ENCODE measurements at places on chromosomes 13 and 19.
A peak's percentile ranks its signal among the peaks of the same experiment; 100 is the strongest.

GRCh38 chr13:27077451-27077850 lies 94.2 kb downstream of the USP12 start:
- DNase-seq: no peak

GRCh38 chr19:58584498-58585441 lies 11.6 kb upstream of the MZF1 start:
- no peak for DNase-seq

GRCh38 chr19:16023146-16023915 lies 53.0 kb upstream of the TPM4 start:
- no peak for DNase-seq

DNA sequence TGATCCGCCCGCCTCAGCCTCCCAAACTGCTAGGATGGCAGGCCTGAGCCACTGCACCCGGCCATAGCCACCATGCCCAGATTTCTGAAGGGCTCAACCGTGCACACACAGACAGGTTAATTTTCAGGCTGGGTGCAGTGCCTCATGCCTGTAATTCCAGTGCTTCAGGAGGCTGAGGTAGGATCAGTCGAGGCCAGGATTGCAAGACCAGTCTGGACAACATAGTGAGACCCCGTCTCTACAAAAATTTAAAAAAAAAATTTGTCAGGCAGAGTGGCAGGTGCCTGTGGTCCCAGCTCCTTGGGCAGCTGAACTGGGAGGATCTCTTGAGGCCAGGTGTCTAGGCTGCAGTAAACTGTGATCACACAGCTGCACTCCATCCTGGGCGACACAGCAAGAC lies 7.6 kb downstream of the TIMM13 start:
- DNase-seq: no peak

GRCh38 chr19:46349311-46349993 lies 2.6 kb downstream of the PPP5C start:
- DNase-seq: no peak

- no peak for DNase-seq
Observed at GRCh38 chr13:45339867-45340266, 1.1 kb downstream of the TPT1 start.

GRCh38 chr13:59182241-59182640 lies 981.5 kb downstream of the DIAPH3 start:
- DNase-seq: no peak

- DNase-seq: no peak
Observed at GRCh38 chr19:1251330-1252220, 3.2 kb downstream of the MIDN start.

- DNase-seq: no peak
Observed at GRCh38 chr19:11182994-11183393, 14.4 kb downstream of the KANK2 start.

GRCh38 chr19:18441804-18442788 lies 4.2 kb upstream of the ISYNA1 start:
- DNase-seq: no peak

GRCh38 chr13:50171590-50172282 lies 156.5 kb downstream of the KCNRG start:
- no peak for DNase-seq

DNA sequence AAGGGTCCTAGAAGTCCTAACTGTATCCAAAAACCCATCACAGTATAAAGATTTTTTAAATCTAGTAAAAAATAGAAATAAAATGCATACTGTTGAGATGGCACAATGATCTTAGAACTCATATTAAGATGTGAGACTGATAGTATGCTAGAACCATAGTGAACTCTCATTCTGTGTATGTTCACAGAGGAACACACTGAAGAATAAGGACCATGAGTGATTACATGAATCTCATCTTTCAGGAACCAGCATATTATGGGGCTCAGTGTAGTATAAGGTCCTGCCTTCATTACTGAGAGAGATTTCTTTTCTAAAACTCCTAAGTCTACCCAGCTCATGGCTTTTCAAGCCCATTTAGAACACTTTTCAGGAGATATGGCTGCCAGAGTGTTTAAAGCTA lies 59.8 kb upstream of the RFC3 start:
- no peak for DNase-seq

DNA sequence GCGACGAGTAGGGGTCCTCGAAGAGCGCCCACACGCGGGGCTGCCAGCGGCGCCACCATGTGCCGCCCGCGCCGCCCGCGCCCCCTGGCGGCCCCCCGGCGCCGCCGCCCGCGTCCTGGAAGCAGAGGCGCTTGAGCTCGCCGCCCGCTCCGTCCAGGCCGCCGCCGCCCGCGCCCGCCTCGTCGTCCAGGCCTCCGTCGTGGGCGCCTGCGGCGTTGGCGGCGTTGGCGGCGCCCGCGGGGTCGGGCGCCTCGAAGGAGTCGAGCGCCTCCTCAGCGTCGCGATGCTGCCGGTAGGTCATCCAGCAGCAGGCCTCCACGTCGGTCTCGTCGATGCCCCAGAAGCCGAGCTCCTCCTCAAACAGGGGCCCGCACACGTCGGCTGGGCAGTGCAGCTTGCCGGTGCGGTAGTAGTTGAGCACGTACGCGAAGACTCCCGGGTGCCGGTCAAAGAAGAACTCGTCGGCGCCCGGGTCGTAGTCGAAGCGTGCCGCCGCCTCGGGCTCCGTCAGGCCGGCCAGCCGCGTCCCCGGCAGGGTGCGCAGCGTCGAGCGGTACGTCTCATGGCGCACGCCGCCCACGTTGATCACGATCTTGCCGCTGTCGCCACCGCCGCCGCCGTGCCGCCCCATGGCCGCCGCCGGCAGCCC lies 829 bp downstream of the KCNC3 start:
- DNase-seq: no peak

DNA sequence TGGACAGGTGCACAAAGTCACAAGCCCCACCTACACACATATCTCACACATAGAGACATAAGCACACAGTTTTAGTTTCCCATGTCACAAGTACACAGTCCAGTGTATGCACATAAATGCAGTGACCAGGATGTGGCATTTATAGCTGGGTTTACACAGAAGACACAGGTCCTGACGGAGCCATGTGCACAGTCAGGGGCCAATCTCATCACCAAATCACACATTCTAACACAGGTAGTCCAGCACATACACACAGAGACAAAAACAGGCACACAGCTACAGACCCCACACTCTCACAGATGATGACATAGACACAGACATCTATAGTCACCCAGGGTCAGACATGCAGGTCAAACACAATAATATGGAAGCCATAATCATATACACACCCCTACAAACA lies 2.1 kb downstream of the NUMBL start:
- no peak for DNase-seq

- DNase-seq: no peak
Observed at GRCh38 chr19:413756-414420, 4.9 kb upstream of the C2CD4C start.

- no peak for DNase-seq
Observed at GRCh38 chr13:44785401-44785800, 203.9 kb downstream of the NUFIP1 start.

DNA sequence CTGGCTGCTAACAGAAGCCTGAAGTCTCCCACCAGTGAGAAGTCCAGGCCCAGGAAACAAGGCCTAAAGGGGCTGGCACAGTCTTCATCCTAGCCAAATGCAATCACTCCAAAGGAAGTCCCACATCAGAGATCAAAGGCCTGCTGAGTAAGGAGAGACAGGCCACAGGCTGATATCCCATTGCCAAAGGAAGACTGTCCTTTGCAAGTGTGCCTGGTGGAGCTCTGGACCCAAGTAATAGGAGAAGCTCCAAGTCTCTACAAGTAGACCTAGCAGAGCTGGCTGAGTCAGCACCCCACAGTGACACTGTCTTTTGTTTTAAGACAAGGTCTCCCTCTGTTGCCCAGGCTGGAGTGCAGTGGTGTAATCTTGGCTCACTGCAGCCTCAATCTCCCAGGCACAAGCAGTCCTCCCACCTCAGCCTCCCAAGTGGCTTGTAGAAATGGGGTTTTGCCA lies 4.5 kb downstream of the DBP start:
- DNase-seq: no peak

DNA sequence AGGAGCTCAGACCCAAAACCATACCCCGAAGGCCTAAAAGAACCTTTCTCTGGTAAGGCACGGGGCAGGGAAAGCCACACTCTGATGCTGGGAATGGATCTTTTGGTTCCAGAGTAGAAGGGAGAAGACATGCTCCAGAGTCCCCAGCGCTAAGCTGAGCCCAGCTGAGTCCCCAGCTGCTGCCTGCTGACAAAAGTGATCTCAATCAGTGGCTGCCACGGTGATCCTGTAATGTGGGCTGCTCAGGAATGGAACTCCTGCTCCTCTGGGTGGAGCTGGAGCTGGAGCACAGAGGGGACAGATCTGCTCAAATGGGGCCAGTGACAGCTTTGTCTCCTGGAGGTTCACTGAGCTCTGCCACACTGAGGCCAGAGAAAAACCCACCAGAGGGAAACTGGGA lies 70.5 kb downstream of the MLLT1 start:
- no peak for DNase-seq

- no peak for DNase-seq
Observed at GRCh38 chr13:96431044-96431581, 341.2 kb downstream of the HS6ST3 start.

DNA sequence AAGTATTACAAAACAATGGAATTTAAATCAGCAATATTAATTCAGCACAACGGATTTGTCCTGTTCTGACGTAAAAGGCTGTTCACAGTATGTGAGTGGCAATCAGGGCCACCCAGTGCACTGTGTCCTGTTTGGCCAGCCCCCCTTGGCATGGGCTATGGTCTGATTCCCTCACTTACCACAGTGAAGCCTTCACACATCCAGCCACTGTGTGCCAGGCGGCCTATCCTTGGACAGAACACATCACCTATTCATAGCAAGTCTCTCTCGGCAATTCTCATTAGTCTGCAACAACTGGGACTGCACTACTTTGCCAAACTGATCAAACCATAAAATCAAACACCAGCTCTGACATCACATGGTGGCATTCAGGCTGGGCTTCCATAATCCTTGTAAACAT lies 221.5 kb upstream of the TSHZ3 start:
- no peak for DNase-seq

GRCh38 chr19:2723345-2723715 lies 2.2 kb upstream of the DIRAS1 start:
- no peak for DNase-seq

GRCh38 chr13:44120043-44120442 lies 240.3 kb downstream of the LACC1 start:
- DNase-seq: no peak

GRCh38 chr13:74444161-74444571 lies 310.0 kb upstream of the KLF12 start:
- no peak for DNase-seq

GRCh38 chr13:33058776-33059327 lies 42.6 kb downstream of the KL start:
- no peak for DNase-seq

- no peak for DNase-seq
Observed at GRCh38 chr19:48646722-48647216, 782 bp upstream of the CA11 start.

GRCh38 chr13:34462843-34463242 lies 479.2 kb upstream of the NBEA start:
- no peak for DNase-seq

DNA sequence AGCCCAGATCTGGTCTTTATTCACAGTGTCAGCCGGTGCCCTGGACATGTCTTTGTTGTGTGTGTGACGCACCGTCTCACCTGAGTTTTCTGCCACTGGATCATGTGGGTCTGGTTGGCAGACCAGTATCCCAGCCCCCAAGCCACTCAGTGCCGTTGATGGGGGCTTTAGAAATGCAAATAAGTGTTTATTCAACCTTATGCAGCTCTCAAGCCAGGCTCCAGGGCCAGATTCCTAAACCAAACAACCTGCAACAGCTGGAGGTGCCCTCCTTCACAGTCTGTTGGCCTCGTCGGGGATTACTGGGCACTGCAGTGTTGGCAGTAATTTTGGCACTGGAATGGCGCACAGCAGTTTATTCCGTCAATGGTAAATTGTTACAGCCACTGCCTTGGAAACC lies 21.6 kb downstream of the FAM124A start:
- peak; percentile 90 for DNase-seq

GRCh38 chr13:101552786-101553185 lies 100.3 kb downstream of the ITGBL1 start:
- DNase-seq: no peak

GRCh38 chr19:34454091-34454490 lies 25.9 kb downstream of the UBA2 start:
- DNase-seq: no peak

- DNase-seq: no peak
Observed at GRCh38 chr13:31528176-31528575, 211.2 kb upstream of the RXFP2 start.

DNA sequence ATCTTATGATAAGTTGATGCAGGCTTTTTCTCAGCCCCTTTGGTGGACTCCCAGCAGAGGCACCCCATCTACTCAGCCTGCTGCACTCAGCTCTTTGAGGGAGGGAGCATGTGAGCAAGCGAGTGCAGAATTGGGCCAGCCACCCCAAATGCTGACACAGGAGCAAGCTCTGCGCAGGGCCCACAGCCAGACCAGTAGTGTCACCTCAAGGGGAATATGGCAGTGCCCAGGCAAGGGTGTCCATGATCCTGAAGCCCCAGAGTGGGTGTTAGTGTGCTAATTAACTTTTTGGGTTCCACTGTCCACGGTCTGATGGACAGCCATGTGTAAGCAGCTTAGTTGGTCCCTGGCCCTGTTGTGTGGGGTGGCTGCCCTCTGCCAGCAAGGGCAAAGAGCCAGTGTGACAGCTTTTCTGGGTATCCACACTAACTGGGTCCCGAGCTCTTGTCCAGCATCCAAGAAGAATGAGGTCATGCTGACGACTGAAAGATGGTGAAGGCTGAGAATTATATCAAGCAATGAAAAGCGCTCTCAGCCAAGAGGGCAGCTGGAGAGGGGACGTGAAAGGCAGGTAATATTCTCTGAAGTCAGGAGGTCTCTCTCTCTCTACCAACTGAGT lies 898.3 kb upstream of the PCDH9 start:
- no peak for DNase-seq

GRCh38 chr19:36081385-36081784 lies 26.7 kb downstream of the WDR62 start:
- no peak for DNase-seq

DNA sequence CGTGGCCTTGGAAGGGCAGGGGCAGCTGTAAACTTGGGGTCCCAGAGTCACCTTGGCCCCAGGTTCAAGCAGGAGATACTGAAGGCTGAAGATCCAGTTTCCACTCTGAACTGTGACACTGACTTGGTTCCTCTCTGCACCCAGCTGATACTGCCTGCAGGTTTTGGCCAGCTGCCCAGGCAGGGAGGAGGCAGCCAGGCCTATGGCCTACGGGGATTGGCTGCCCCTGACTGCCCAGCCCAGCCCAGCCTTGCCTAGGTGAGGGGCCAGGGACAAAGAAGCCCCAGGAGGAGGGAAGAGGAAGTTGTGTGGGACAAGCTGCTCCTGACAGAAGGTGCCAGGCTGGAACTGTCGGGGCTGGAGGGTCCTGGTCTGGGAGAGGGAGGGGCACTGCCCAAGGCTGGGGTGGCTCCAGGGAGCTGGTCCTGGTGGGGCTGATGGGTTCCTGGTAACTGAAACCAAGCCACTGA lies 51.7 kb upstream of the CYP4F8 start:
- no peak for DNase-seq

- DNase-seq: no peak
Observed at GRCh38 chr13:94658926-94659597, 53.3 kb downstream of the SOX21 start.

- DNase-seq: no peak
Observed at GRCh38 chr13:103931331-103931845, 865.2 kb upstream of the SLC10A2 start.
